Hippocampal formation (tissue), 2 donors: ENCODE measurements at places on chromosomes 1 and 21.

DNA sequence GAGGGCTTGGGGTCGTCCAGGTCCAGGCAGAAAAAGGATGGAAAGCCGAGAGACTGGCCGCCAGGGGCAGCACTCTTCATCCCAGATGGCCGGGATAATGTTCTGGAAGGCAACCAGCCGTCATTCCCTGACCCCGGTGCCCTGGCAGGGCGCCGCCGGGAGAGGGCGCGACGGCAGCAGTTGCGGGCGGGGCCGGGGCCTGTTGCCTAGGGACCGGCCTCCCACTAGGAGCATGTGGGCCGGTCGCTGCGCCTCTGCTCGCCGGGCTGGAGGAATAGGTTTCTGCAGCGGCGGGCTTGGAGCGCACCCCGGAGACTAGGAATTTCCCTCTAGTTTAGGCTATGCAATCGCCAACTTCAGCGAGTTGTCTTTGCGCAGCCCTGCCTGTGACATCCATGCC is 11.0 kb downstream of the DMRTB1 start:
- DNase-seq = peak; percentile 47

- DNase-seq = no peak
Observed at GRCh38 chr1:160972939-160973338, 18.3 kb upstream of the ITLN2 start.

- DNase-seq = no peak
Observed at GRCh38 chr1:224737353-224737727, 121.2 kb downstream of the CNIH3 start.

DNA sequence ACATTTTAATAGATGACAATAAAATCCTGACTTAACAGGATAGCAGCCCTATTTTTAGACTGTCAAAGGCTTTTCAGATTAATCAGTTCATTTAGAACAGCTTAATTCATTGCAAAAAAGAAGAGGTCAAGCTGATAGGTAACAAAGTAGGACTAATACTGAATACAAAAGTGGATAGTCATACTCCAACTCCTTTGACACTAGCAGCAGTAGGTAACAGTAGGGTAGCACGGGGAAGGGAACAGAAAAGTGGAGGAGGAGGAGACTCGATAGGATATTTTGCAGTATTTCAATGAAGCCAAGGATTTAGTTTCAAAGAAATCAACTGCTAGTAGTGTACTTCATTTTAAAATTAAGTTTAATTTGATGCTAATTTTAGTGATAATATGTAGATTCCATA is 51.1 kb downstream of the USP1 start:
- DNase-seq = no peak

DNA sequence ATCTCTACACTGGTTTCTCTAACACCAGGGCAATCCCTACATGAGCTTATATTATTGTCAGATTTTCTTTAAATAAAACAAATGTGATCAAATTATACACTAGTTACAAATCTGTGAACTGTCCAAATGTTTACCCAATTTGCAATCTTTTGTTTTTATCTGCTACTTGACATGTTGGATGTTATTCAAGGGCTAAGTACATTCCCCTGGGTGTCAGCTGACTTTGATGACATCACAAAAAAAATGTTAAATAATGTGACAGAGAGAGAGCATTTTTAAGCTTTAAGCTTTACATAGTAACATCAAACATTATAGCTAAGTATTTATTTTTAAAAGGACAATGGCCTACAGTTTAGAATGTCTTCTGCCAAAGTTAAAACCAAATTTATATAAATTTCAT is 431.3 kb upstream of the PKN2 start:
- DNase-seq = no peak

GRCh38 chr1:116105996-116106395 is 5.2 kb upstream of the MAB21L3 start:
- no peak for DNase-seq

GRCh38 chr1:169692756-169693460 is 18.5 kb downstream of the SELL start:
- no peak for DNase-seq

DNA sequence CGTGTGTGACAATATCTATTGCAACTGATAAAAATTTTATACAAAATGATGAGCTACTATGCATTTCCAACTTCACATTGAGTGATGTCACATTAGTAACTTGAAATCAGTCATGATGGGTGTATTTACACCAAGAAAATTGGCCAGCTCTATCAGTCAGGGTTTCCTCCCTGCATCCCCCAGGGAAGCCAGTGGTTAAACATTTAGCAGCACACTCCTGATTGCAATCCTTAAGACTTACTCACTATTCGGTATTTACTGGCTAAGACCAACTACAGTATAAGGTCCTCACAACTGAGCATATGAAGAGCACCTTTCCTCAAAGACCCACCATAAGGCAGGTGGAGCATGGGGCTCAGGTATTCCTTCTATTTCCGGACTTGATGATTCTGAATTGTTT is 41.3 kb upstream of the PTGFRN start:
- DNase-seq = no peak

- no peak for DNase-seq
Observed at GRCh38 chr1:167515893-167516321, 2.4 kb downstream of the CD247 start.

- no peak for DNase-seq
Observed at GRCh38 chr1:94095744-94096469, 25.0 kb downstream of the ABCA4 start.

- peak; percentile 91 for DNase-seq
Observed at GRCh38 chr1:156053768-156054499, at the start of gene UBQLN4. Gene UBQLN4 (minus strand): TSS chr1:156053798. CDS start chr1:156053701, 97 bp downstream.

DNA sequence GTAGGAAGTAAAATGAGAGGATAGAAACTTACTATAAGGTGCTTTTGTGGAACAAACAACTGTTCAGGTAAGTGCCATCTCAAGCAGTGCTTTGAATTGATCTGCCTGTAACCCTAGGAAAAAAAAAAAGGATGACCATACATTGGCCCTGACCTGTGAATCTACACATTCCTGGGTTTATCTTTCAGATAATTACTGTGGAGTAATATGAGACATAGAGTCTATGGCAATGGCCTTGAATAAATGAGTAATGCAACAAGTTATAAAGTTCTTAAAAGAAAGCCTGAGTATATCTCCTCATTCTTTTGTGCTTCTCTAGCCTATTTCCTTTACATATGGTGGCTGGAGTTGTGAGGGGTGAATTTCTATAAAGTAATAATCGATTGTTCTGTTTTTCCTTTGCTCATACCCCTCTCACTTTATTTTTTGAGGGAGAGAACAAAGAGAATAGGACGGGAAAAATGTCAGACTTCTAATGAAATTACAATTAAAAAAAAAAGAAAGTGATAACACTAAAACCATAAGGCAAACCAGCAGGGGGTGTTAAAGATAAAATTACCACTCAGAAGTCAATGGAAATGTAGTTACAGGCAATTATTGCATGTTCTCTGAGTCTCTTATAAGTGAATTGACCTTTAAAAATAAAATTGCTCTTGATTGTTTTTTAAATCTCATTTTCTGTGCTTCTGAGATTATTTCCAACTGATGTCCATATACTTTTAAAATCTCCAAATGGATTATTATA is 12.4 kb upstream of the ATP1A1 start:
- no peak for DNase-seq

DNA sequence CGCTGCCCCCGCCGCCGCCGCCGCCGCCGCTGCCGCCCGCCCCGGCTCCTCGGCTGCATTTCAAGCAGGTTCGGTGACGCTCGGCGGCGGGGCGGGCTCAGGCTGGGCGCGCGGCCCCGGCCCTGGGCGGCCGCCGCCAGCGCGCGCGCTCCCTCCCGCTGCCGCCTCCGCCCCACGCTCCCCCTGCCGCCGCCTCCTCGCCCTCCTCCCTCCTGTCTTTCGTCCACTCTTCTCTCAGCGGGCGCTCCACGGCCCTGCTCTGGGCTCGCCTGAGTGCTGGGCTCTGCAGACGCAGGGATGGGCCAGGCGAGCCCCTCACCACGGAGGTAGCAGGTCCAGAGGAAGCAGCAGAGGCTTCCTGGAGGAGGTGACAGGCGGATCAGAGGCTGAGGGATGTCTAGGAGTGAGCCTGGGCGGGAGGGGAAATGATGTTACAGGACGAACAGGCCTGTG is at the start of gene LRP8:
TSS of gene LRP8 (minus strand) at position 62 of the 453 bp plus-strand sequence. CDS start 158 bp downstream, outside the sequence.
- DNase-seq = peak; percentile 30

GRCh38 chr1:234617986-234618736 is 8.2 kb upstream of the IRF2BP2 start:
- DNase-seq = no peak

DNA sequence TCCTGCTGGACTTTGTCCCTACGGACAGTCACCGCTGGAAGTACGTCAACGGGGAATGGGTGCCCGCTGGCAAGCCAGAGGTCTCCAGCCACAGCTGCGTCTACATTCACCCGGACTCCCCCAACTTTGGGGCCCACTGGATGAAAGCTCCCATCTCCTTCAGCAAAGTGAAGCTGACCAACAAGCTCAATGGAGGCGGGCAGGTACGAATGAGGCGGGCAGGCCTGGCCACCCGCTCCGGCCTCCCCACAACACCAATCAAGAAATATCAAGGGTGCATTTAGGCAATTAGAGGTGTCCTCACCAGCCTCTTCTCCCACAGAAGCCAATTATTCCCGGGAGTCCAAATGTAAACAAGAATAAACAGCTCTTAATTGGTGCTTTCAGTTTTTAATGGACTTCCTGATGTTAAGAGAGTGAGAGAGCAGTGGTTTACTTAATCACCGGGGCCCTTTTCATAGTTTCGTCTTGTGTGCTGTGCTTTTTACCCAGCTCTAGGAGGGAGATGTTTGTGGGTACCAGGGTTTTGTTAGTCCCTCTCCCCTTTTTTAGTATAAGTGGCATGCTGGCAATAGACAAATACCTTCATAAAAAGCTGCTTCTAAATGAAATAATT is 10.7 kb downstream of the TBX19 start:
- no peak for DNase-seq

GRCh38 chr21:23899561-23899960 is 1707.7 kb downstream of the MRPL39 start:
- DNase-seq = no peak

GRCh38 chr1:6666696-6667095 is 34.9 kb downstream of the DNAJC11 start:
- DNase-seq = no peak

DNA sequence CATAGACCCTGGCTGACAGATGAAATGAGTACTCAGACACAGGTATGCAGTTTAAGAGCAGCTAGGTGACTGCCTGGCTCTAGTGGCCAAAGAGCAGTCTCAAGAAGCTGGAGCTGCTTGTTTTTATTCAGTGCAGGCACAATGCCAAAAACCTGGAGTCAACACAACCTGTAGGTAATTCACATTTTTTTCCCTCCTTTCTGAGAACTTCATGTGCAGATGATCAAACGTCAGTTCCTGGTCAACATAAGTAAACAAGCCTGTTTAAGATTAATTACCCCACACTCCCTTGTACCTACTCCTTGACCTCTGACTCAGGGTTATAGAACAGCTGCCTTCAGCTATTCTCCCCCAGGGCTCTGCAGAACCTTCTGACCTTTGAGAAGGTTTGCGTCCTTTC is 17.3 kb upstream of the ACADM start:
- DNase-seq = no peak

GRCh38 chr21:44756423-44757185 is 45.0 kb downstream of the UBE2G2 start:
- DNase-seq = no peak

DNA sequence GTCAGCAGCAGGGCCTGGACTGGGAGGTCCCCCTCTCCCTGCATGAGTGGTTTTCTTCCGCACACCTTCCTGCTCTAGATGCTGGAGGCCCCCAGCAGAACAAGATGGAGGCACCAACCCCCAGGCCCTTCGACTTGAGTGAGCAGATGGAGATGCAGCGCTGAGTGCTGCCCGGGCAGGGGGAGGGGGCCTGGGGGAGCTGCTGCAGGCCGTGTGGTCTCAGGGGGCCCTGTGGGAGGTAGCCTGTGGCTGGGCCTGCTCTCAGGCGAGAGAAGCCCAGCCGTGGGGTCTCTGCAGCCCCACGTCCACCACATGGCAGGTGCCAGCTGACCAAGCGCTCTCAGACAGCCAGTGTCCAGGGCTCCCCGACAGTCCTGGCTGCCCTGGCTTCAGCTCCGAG is 1.2 kb upstream of the FAAP20 start:
- no peak for DNase-seq

GRCh38 chr21:42515708-42516502 is 2.3 kb downstream of the SLC37A1 start:
- no peak for DNase-seq

GRCh38 chr1:112729909-112730308 is 14.8 kb upstream of the PPM1J start:
- DNase-seq = no peak

GRCh38 chr1:7983086-7983778 is 21.7 kb downstream of the PARK7 start:
- DNase-seq = no peak

GRCh38 chr1:69524015-69524414 is 43.7 kb upstream of the LRRC7 start:
- no peak for DNase-seq

- DNase-seq = no peak
Observed at GRCh38 chr1:27868556-27868931, 3.8 kb upstream of the THEMIS2 start.

GRCh38 chr1:93567255-93567918 is 114.2 kb downstream of the BCAR3 start:
- no peak for DNase-seq

DNA sequence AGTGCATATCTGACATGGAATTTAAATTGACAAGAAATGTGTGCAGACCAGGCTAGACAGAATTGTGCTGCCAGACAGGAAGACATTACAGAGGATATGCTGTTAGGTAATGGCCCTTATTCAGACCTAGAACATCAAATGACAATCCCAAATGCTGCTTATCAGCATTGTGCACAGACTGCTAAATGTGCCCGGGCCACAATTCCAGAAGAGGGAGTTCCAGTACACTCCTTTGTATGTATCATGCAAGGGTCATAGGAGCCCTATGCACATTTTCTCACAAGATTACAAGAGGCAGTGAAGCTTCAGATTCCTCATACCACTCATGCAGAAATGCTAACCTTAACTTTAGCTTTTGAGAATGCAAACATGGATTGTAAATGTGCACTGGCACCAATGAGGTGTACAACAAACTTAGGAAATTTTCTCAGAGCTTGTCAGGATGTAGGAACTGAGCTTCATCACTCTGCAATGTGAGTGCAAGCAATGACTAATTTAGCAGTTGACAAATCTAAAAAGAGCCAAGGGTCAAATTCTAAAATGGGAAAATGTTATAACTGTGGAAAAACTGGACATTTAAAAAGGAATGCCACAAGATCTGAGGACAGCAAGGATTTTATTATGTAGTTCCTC is 273.5 kb downstream of the COL11A1 start:
- no peak for DNase-seq

DNA sequence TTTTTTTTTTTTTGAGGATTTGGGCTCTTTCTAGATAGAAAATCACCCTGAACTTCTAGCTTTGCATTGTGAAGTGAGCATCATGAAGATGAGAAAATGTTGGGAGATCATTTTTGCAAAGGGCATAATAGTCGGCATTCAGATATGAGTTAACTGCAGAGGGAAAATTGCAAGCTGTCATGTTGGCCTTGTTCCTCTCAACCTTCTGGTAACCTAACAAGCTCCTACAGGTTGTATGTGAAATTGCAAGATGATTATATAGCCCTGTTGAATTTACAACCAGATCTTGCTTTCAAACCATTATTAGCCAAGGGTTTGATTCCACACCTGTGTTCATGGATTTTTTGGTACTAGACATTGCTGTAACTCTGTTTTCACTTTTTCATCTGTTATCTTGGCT is 2.2 kb downstream of the ELOA start:
- DNase-seq = no peak
